ENCODE measurements at places on chromosomes 6 and 20.

- DNase-seq = no peak
Measured at GRCh38 chr20:38369389-38369788, 23.1 kb downstream of the LBP start.

- peak; percentile 49 for DNase-seq
Measured at GRCh38 chr20:46757754-46758678, 48.6 kb downstream of the SLC2A10 start.

GRCh38 chr20:18796282-18796833, 17.2 kb upstream of the SCP2D1 start:
- no peak for DNase-seq

DNA sequence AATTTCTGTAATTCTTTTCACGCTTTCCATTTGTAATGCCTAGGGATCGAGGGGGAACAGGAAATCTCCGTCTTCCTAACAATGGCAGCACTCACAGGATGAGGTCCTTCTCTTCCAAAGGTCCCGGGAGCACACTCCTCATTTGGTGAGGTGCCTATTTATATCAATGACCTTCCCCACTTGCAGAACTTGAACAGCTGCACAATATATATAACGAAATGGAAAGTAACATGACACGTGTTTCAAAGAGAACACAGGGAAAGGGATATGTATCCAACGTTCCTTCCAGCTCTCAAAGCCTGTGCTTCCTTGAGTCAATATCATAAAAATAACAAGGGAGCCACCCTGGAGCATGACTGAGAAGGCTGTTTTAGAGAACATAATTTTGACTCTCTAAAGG, 78.6 kb upstream of the RBM24 start:
- DNase-seq = no peak

- no peak for DNase-seq
Measured at GRCh38 chr6:63806573-63806913, 170.9 kb downstream of the PHF3 start.

GRCh38 chr20:39916236-39916765, 772.7 kb downstream of the MAFB start:
- no peak for DNase-seq

GRCh38 chr6:150536835-150537234, 62.9 kb upstream of the PLEKHG1 start:
- DNase-seq = no peak

DNA sequence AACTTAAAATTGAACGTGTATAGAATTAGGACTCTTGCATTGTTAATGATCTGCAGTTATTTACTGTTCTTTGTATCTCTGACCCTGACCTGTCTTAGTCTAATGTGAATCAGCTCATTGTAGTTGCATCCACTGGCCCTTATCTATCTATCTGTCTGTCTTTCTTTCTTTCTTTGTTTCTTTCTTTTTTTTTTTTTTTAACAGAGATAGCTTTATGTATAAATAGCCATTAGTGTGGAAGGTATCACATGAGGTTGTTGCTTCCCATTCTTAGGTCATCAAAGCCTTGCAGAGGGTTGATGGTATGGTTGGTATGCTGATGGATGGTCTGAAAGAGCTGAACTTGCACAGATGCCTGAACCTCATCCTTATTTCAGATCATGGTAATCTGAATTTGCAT, 59.9 kb downstream of the ENPP1 start:
- DNase-seq = no peak

DNA sequence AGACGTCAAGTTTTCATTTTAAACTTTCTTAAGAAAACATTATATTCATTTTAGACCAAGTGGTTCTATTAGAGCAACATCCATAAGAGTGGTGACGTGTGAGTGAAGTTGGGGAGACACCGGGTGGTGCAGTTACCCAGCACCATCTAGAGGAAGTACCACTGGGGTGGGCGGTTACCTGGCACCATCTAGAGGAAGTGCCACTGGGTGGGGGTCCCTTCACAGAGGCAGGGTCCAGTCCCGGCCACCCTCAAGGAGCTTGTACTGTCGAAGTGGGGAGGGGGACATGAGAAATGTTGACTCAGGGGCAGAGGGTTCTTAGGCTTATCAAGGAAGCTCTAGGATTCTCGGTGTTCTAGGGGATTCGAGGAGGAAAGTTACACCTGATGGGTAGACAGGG, 26.2 kb downstream of the PHACTR3 start:
- DNase-seq = no peak

GRCh38 chr20:32159766-32160221, 47.7 kb downstream of the PLAGL2 start:
- DNase-seq = no peak

All from naive thymus-derived CD8-positive, alpha-beta T cell (primary cell).